ENCODE measurements at places on chromosomes 6 and 20.

DNA sequence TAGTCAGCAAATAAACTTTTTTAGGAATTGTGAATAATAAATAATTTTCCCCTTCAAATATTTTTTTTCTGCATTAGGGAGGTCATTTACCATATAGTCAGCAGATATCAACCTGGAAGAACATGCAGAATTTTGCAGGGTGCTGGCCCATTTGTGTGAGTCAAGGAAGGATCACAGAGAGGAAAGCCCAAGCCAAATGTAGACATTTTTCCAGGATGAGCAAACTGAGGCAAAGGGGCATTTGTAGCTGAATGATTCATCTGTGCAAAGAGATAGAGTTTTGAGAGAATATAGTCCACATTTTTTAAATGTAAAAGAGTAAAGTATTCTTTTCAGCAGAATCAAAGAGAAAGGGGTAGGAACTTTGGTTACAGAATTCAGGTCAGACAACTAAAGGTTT lies 555.5 kb upstream of the MARCKS start:
- no peak for DNase-seq

DNA sequence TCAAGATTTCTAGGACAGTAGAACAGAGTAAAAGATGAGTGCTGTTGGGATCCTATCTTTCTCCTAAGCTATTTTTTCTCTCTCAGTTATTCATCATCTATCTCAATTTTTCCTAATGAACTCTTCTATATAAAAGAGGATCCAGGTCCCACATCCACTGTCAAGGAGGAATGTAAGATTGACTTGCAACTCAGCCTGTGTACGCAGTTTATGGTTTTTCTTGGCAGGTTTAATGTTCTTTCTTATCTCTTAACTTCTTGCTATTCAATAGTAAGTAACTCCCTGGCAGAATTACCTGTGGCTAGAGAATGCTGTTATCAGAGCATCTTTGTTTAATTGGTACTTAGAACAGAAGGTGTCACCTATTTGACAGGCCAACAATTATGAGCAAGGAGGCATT lies 60.8 kb downstream of the SLC16A10 start:
- no peak for DNase-seq

- no peak for DNase-seq
These were observed 51.2 kb downstream of the SLC22A23 start for GRCh38 chr6:3405679-3406078.

GRCh38 chr6:157648561-157648960 lies 174.5 kb upstream of the SNX9 start:
- DNase-seq: no peak

DNA sequence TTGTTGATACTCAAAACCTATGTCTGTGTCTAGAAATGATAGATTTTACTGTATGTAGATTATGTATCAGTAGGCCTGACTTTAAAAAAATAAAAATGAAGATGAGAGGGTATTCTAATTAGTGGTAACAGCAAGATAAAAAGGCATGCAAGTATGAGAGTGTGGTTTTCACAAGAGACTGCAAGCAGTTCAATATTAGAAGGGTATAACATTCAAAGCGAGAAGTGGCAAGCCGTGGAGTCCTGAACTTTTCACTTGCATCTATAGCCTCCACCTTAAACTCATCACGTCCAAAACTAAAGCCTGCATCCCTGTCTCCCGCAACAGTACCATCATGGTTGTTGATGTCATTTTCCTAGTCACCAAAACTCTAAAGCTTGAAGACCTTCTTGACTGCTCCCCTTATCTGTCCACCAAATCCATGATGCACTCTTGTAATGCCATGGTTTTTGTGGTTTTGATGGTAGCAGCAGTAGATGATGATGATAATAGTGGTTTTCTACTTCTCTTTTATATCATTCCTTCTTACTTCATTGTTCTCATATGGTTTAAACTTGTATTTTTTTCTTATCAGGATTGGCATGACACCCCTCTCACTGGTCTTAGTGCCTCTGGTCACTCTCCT lies 9.2 kb upstream of the CGA start:
- no peak for DNase-seq

DNA sequence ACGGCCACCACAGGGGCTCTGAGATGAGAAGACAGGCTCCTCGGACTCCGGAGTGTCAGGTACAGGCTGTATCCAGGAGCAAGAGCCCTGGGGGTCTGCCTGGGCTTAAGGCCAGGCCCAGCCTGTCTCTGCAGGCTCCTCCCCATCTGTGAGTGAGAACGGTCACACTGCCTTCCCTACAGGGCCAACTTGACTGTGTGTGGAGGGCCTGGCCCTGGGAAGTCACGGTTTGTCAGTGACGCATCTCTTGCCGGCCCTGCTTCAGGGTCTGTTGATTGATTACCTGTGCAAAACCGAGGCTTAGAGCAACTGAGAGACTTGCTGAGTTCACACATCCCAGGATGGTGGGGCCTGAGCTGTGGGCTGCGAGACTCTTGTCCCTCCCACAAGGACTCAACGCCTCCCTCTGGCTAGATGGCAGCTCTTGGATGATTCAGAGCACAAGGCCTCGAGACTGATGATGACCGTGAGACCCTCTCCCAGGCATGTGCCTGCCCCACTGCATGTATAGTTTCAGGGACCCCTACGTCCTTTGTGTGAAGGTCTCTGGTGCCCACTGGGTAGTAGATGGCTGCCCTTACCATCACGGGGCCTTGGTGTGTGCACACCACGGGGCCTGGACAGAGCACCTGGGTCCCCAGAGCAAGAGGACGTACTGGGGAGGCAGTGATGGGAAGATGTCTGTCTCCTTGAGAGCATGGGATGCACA lies 5.9 kb downstream of the RBM38 start:
- DNase-seq: no peak

DNA sequence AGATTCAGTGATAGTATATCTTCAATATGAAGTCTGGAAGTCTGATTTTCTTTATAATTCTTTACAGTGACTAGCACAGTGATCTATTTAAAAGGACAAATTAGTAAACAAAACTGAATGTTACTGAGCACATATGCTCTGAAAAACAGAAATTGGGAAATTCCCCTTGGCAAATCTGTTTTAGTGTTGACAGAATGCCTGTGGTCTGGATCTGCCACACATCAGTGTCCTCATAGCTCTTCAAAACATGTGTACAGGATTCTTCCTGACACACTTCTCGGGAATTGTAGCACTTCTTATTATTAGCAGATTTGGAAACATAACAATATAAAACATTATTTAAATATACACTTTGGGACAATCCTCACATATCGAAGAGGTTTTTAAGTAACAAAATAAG lies 354.3 kb downstream of the COL12A1 start:
- DNase-seq: no peak

DNA sequence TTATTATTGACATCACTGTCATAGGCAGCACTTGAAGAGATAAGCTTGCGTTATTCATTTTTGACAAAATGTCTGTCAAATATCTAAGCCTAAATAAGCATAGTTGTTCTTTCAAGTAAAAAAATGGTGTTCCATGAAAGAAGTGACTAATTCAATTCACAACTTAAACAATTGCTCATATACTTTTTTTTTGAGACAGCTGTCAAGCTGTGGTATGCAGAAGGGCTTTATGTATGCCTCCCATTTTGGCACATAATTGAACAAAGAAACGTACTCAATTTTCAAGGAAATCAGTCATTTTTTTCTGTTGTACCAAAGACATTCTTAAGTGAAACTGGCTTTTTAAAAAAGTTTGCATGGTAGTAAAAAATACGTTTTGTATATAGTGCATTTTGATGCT lies 8.5 kb downstream of the AFDN start:
- no peak for DNase-seq

DNA sequence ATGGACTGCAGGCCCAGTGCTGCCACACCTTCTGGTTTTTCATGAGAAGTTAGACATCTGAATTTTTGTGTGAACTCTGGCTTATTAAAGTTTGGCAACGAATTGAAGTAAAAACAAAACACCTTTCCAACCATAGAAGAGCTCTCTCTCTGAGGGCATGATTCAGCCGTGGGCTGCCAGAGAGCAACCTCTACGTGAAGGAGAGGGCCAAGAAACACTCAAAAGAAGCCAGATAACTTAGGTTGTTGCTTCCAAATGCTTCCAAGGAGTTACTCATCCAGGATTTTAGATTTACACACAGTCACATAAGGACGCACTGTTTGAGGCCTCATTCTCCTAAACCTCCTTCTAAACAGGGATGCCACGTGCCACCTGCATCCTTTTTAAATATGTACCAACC lies 65.5 kb downstream of the NRN1 start:
- no peak for DNase-seq

DNA sequence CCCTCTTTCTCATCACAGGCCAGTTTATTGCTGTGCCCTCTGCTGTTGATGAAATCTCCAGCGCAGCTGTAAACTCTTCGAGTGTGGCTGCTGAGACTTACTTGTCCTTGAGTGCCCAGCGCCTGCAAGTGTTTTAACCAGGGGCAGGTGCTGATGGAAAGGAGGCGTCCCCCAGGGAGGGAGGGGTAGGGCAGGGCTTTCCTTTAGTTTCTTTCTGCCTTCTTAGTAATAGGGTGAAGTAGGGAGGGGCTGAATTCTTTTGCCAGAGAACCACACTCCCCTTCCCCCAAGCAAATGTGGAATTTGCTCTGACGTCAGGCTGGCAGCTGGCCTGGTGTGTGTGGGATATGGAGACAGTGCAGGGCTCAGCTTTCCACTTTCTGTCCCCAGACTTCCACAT lies 61.2 kb downstream of the IGF2R start:
- DNase-seq: no peak
